ENCODE measurements at places on chromosomes 5 and 9. TPM values are rescaled to one million over a fixed set of nuclear protein-coding genes. Genes with fewer than 3 reads are reported as not detected.

The TRPM6 gene
- total RNA-seq: 0.09 TPM

The TNFSF15 gene
- not detected for total RNA-seq

The OR13D1 gene
- total RNA-seq: not detected

GRCh38 chr5:150757087-150757649, 1.6 kb downstream of the DCTN4 start:
- no peaks in the 10 kb centered on the region for H3K27me3 ChIP-seq
- H3K27ac ChIP-seq: no peak overlapping the region
- H3K4me3 ChIP-seq: peak overlapping the region; percentile 79
- H3K36me3 ChIP-seq: peaks cover 4% of the 10 kb centered on the region
- DNase-seq: no peak

DNA sequence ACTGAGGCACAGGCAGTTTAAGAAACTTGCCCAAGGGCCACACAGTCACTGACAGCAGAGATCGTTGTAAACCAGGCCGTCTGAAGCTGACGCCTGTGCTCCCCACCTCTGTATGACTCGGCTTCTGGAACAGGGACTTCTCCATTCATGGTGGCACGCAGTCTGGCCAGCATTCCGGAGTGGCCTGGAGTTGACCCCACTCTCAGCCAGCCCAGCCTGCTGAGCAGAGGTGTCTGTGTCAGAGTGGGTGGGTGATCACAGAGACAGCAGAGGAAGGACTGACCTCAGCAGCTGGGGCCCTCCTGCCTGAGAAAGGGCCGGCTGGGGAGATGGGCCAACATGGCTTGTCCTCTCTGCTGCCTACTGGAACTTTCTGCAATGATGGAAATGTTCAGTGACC, 12.6 kb downstream of the LRSAM1 start:
- no peaks in the 10 kb centered on the region for H3K4me1 ChIP-seq
- no peak for DNase-seq
- no peaks in the 10 kb centered on the region for H3K27me3 ChIP-seq
- no peak overlapping the region for H3K27ac ChIP-seq

DNA sequence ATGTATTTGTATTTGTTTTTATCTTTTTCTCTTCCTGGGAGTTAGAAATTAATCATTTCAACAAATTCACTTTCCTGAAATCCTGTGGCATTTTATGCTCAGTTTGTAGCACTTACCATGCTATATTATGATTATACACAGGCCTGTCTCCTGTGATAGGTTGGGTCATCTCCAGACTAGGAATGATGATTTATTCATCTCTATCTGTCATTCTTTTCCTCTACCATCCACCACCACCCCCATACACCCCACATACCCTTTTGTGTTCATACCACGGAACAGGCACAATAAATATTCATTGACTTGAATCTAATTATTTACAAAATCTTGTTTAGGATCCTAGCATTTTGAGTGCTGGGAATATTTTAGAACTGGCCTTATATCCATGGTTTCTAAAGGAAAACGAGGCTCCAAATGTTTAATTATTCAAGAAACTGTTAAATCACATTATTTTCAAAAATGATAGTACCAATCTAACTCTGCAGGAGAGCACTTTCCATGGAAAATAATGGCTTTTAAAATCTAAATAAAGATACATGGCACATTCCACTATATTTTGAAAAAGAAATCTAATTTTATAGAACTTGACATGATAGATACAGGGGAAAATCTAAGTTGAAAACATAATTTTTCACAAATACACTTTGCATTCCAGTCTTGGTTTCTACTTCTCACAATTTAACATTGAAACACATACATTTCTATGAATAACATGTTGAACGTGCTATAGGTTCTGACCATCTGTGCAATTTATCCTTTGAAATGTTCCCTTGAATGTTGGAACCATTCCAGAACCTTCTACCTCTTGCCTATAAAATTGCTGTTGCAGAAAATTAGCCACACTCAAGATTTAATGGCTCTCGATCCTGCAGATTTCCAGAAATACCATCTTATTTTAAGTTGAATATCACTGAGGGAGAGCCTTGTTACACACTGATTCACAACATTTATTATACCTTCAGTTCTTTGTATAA, 89.3 kb downstream of the STARD4 start:
- DNase-seq: no peak
- H3K4me1 ChIP-seq: no peaks in the 10 kb centered on the region
- H3K36me3 ChIP-seq: no peaks in the 10 kb centered on the region
- H3K27me3 ChIP-seq: no peaks in the 10 kb centered on the region
- no peak overlapping the region for H3K27ac ChIP-seq
- no peak overlapping the region for H3K4me3 ChIP-seq

GRCh38 chr9:130780865-130781504, 54.1 kb upstream of the ABL1 start:
- H3K4me1 ChIP-seq: peaks cover 2% of the 10 kb centered on the region
- no peak for DNase-seq
- H3K27me3 ChIP-seq: no peaks in the 10 kb centered on the region
- H3K4me3 ChIP-seq: no peak overlapping the region
- H3K36me3 ChIP-seq: no peaks in the 10 kb centered on the region

- H3K36me3 ChIP-seq: no peaks in the 10 kb centered on the region
- no peak overlapping the region for H3K27ac ChIP-seq
- H3K4me3 ChIP-seq: peak overlapping the region; percentile 92
- H3K27me3 ChIP-seq: no peaks in the 10 kb centered on the region
- no peak for DNase-seq
Observed at GRCh38 chr5:73564675-73565074, 764 bp downstream of the ANKRA2 start.

DNA sequence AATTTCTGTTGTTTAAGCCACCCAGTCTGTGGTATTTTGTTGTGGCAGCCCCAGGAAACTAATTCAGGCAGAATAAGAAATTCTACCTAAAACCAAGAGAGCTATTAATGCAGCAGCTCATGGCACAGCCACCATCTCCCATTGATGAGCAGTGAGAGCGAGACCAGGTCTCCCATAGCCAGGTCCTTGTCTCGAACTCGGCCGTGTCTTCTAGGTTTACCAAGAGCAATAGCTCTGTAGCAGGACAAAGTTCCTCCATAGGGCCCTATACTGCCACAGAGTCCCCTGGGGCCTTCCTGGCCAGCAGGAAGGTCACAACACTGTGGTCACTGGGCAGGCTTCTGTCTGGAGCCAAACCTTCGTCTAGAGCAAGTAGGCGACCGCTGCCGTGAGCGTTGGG, 34.5 kb upstream of the TJP2 start:
- no peak overlapping the region for H3K27ac ChIP-seq
- H3K27me3 ChIP-seq: no peaks in the 10 kb centered on the region
- no peaks in the 10 kb centered on the region for H3K36me3 ChIP-seq
- no peak overlapping the region for H3K4me3 ChIP-seq
- DNase-seq: no peak

DNA sequence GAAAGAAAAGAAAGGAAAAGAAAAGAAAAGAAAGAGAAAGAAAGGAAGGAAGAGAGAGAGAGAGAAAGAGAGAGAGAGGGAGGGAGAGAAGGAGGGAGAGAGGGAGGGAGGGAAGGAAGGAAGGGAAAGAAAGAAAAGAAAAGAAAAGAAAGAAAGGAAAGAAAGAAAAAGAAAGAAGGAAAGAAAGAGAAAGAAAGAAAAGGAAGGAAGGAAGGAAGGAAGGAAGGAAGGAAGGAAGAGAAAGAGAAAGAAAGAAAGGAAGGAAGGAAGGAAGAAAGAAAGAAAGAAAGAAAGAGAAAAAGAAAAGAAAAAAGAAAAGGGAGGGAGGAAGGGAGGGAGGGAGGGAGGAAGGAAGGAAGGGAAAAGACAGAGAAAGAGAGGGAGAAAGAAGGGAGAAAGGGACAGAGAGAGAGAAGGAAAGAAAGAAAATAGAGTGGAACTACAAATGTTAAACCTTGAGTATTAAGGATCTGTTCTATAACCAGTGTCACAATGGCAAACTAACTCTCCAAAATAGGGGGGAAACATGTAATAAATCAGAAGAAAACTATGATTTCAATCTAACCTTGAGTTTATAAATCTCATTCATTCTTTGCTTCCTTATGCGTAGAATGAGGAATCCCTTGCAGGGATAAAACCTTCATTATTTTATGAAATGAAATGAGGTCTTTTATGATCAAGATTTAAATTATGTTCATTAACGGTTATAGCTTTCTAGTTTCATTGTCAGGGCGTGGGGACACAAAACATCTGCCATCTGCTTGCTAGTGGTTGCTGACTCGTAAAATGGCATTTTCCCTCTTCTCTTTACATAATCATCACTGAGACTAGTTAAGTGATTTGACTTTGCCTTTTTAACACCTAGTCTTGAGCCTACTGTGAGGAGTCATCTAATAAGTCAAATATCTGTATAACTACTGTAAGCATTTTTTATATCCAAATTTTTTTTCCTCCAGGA, 40.7 kb upstream of the RAD23B start:
- no peak overlapping the region for H3K27ac ChIP-seq
- H3K27me3 ChIP-seq: no peaks in the 10 kb centered on the region
- no peak overlapping the region for H3K4me3 ChIP-seq
- DNase-seq: no peak
- H3K36me3 ChIP-seq: no peaks in the 10 kb centered on the region

DNA sequence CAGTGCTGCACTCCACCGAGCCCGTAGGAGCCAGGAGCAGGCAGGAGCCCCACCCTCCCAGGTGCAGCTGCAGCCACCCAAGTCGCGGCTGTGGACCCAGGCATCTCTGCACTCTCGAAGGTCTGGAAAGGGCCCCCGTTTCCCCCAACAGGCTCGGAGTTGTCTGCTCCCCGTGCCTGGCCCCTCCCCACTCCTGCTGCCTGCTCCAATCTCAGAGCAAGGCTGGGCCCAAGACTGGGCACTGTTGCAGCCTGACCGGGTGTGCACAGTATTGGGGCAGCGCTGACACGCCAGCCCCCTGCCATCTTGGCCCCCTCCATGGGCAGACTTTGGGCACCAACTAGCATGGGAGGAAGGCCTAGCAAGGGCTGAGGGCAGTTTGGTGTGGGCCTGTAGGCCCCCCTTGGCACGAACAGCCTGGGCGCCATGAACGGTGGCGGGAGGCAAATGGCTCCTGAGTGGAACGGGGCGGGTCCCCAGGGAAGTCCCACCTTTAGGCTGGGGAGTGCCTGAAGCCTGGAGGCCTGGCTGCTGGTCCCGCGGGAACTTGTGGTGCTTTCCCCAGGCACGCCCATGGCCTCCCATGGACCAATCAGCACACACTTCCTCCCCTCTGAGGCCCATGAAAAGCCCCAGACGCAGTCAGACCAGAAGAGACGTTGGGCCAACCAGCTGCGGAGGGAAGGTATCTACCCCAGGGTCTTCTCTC, 60.4 kb downstream of the PSAT1 start:
- H3K27ac ChIP-seq: no peak overlapping the region
- no peaks in the 10 kb centered on the region for H3K27me3 ChIP-seq
- no peaks in the 10 kb centered on the region for H3K36me3 ChIP-seq
- H3K4me1 ChIP-seq: peaks cover 6% of the 10 kb centered on the region
- no peak for DNase-seq
- H3K4me3 ChIP-seq: no peak overlapping the region

- H3K36me3 ChIP-seq: no peaks in the 10 kb centered on the region
- DNase-seq: no peak
- H3K27me3 ChIP-seq: no peaks in the 10 kb centered on the region
- no peaks in the 10 kb centered on the region for H3K4me1 ChIP-seq
- H3K4me3 ChIP-seq: no peak overlapping the region
Observed at GRCh38 chr5:164115420-164115819, 610.0 kb downstream of the MAT2B start.

GRCh38 chr5:2737273-2738155, 14.0 kb downstream of the IRX2 start:
- no peak overlapping the region for H3K4me3 ChIP-seq
- H3K36me3 ChIP-seq: no peaks in the 10 kb centered on the region
- no peak overlapping the region for H3K27ac ChIP-seq
- H3K27me3 ChIP-seq: peaks cover 64% of the 10 kb centered on the region

GRCh38 chr9:97440160-97440559, 28.3 kb downstream of the TDRD7 start:
- H3K4me1 ChIP-seq: peaks cover 19% of the 10 kb centered on the region
- no peak overlapping the region for H3K4me3 ChIP-seq
- no peak overlapping the region for H3K27ac ChIP-seq
- peak; percentile 28 for DNase-seq

- no peak for DNase-seq
- H3K4me3 ChIP-seq: no peak overlapping the region
- no peak overlapping the region for H3K27ac ChIP-seq
- peaks cover 41% of the 10 kb centered on the region for H3K4me1 ChIP-seq
- H3K36me3 ChIP-seq: no peaks in the 10 kb centered on the region
Observed at GRCh38 chr5:139678751-139679750, 30.9 kb downstream of the CXXC5 start.
